ENCODE measurements at places on chromosomes 5 and 9. TPM values are rescaled to one million over a fixed set of nuclear protein-coding genes. Genes with fewer than 3 reads are reported as not detected.

The NMUR2 gene
- not detected for total RNA-seq

The TMEM232 gene
- 6.6 TPM for total RNA-seq

The MZB1 gene
- total RNA-seq: 0.92 TPM

The CTSL gene
- 109 TPM for total RNA-seq

The AFAP1L1 gene
- 11.0 TPM for total RNA-seq

The C1QTNF3 gene
- total RNA-seq: 5.6 TPM

The LCN2 gene
- 3.6 TPM for total RNA-seq

The EMB gene
- 2.7 TPM for total RNA-seq
